ENCODE measurements at places on chromosomes 1 and 21.

DNA sequence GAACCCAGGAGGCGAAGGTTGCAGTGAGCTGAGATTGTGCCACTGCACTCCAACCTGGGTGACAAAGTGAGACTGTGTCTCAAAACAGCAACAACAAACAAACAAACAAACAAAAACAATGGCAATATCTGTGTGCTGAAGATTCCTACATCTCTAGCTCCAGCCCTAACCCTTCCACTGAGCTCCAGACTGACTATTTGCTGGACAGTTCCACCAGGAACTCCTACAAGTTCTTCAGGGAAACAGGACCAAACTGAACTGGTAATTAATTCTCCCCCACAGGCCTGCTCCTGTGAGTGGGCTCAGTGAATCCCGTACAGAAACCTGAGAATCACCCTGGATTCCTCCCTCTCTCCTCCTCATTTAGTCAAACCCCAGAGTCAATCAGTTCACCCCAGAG is 1.5 kb downstream of the SERPINC1 start:
- DNase-seq, result no peak

DNA sequence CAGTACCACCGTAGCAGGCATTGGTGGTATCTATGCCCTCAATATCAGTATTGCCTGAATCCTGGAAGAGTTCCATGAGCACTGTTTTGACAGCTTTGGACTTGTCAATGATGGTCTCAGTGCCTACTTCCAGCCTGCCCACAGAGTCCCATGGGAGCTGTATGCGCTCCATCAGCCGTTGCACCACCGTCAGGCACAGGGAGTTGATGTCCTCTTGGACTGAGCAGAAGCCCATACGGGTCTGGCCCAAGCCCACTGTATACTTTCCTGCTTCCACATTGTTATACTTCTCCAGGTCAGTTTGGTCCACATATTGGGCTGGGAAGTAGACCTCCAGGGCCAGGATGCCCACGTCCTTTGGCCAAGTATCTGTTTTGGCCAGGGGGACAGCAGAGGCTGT is 4.5 kb downstream of the HMGCS2 start:
- no peak for DNase-seq

GRCh38 chr1:215501496-215501895 is 65.6 kb upstream of the KCTD3 start:
- no peak for DNase-seq

GRCh38 chr1:222040955-222041354 is 299.1 kb upstream of the DUSP10 start:
- no peak for DNase-seq

- DNase-seq, result no peak
These were observed at the start of gene C1QC for GRCh38 chr1:22643381-22643780. TSS of gene C1QC (plus strand) at chr1:22643633. CDS start at chr1:22644024, 391 bp downstream.

Data from stimulated activated CD8-positive, alpha-beta memory T cell treated with anti-CD3 and anti-CD28 coated beads, Interleukin-7, amount 100 ng/mL, for 1 hour (primary cell).